Panc1 (cell line): ENCODE measurements at places on chromosomes 3 and 15.

- DNase-seq = no peak
Observed at GRCh38 chr15:41292521-41292920, 39.9 kb downstream of the OIP5 start.

- no peak for DNase-seq
Observed at GRCh38 chr3:70519913-70520659, 207.6 kb upstream of the MDFIC2 start.

- no peak for DNase-seq
Observed at GRCh38 chr3:134839990-134840389, 44.9 kb downstream of the EPHB1 start.

GRCh38 chr3:177746337-177746933, 549.2 kb upstream of the TBL1XR1 start:
- DNase-seq = no peak

DNA sequence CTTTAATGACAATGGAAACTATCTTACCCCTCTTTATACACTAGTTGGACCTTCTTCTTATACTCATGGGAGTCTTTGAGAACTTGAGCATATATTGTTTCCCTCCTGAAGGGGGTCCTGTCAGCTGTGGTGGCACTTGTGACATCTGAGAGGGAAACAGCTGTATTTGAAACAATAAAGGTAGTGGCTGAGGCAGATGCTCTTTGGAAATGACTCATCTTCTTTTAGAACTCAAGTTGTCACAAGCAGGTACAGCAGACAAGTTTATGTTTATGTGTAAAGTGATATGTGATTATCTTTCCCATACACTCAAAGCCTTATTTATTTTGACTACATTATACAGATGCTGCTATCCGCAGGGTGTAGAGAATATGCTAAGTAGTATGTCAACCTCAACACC, 220.0 kb upstream of the GRM7 start:
- no peak for DNase-seq

DNA sequence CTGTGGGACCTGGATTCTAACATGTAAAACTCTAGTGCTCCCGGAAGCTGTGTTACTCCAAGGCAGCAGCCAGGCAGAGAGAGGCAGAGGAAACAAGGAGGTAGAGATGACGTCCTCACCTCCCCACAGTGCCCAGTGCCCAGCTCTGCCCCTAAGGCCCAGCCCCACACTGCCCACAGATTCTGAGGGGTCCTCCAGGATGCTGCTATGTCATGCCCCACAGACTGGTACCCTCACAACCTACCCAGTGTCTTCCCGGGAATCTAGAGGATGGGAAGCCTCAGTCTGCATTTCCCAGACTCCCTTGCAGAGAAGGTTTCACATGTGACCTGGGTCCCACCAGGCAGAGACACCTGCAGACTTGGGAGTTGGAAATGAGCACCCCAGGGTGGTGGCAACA, 75.9 kb upstream of the PCSK6 start:
- DNase-seq = no peak

- DNase-seq = no peak
Observed at GRCh38 chr3:190734490-190734889, 128.0 kb downstream of the GMNC start.

GRCh38 chr3:37471425-37471824, 297.0 kb upstream of the LRRFIP2 start:
- no peak for DNase-seq

DNA sequence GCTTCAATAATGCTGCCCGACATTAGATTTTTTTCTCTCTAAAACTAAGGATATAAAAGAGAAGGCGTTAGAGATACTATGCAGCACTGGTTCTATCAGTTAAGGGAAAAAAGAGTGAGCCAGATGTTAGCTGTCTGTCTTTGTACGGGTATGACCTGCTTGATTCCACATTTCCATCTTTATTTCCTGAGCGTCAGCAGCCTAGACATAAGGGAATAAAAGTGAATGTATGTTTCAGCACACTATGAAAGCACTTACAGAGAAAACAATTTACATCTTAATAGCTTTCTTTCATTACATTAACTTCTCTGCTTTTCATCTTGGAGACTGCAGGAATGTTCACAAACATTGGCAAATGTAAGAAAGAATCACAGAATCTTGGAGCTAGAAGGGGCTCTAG, 319.3 kb downstream of the CTNNB1 start:
- no peak for DNase-seq

DNA sequence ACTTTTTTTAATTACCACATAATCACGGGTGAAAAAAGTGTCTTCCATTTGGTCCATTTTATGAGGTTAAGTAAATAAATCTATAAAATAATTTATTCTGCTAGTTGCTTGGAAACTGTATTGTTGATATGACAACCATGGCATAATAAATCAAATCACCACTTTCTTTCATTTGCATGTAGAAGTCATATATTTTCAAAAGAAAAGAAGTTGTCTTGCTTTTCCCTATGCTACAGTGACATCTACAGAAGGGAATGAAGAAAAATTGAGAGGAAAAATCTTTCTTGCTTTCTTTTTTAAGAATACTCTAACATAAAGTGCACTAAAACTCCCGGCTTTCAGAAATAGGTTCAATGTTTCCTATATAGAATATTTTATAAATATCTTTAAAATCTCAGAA, 228.5 kb downstream of the ZBBX start:
- DNase-seq = no peak

- DNase-seq = no peak
Observed at GRCh38 chr3:30644615-30645014, 38.2 kb downstream of the TGFBR2 start.

GRCh38 chr3:11554236-11554610, 89.5 kb downstream of the VGLL4 start:
- DNase-seq = no peak
